ENCODE measurements at places on chromosomes 4 and X. TPM values are rescaled to one million over a fixed set of nuclear protein-coding genes. Genes with fewer than 3 reads are reported as not detected.

Gene AKAP4
- not detected for total RNA-seq

Gene F9
- total RNA-seq = not detected

DNA sequence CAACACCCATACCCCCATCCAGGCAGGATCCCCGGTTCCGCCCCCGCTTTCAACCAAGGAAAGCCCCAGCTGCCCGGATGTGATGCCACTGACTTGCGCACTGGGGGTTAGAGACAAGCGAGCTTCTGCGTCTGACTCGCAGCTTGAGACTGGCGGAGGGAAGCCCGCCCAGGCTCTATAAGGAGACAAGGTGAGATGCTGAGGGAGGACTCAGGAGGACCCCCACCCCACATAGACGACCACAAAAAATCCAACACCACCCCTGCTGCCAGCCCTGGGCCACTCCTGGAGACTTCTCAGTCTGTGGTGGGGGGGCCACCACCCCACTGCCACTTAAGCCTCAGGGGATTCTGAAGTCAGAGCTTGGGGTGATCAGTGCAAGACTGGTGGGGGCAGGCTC lies at the start of gene MAGEA4:
Gene MAGEA4 (plus strand): TSS at position 110 of the 400 bp plus-strand sequence. CDS start 10,776 bp downstream, outside the sequence.
- H3K4me3 ChIP-seq = no peak within 1 kb of the TSS
- H3K27me3 ChIP-seq = no peaks in the 10 kb centered on the region
- no peaks in the 10 kb centered on the region for H3K4me1 ChIP-seq
- DNase-seq = no peak

DNA sequence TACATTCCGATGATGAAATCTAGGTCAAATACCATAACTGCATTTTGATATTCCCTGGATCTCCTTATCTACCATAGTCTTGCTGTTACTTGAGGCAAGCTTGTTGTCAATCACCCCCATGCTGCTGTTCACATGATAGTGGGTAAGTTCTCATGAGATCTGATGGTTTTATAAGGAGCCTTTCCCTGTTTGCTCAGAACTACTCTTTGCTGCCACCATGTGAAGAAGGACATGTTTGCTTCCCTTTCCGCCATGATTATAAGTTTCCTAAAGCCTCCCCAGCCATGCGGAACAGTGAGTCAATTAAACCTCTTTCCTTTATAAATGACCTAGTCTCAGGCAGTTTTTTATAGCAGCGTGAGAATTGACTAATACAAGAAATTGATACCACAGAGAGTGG lies 432.0 kb downstream of the GLUD2 start:
- no peak for DNase-seq
- no peak overlapping the region for H3K27ac ChIP-seq
- no peak overlapping the region for H3K4me3 ChIP-seq
- no peaks in the 10 kb centered on the region for H3K27me3 ChIP-seq
- no peaks in the 10 kb centered on the region for H3K4me1 ChIP-seq

DNA sequence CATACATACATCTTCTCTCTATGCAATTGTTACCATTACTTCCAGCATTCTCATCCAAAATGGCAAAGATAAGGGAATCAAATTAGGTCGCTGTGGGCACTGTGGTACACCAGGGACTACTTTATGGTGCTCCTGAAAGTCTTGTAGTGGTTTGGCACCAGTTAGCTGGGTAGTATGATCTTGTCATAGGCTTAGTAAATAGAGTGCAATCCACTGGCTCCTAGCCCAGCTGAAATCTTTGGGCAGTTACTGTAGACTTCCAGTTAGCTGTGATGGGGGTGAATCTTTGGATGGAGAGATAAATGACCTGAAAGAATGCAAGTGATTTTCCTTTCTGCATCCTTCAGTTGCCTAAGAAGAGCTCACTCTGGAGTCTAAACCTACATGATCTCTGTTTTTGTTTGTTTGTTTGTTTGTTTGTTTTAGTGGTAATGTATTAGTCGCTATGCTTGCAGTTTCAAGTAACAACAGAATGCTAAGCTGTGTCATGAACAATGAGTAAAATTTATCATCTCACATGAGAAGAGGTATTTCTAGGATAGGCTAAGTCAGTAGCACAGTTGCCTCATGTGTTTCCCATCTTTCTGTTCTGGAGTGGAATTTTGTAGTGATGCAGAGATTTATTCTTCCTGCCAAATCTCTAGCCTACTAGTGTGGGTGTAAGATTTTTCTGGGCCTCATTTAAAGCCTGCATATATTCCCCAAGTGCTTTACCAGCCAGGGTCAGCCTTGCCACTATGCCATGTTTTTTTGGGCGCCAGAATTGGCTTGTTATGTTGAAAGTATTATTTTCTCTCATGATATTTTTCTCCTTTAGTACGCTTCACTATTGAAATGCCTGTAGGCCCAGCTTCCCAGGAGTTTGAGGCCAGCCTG lies 24.2 kb downstream of the HERC3 start:
- H3K36me3 ChIP-seq = no peaks in the 10 kb centered on the region
- no peak overlapping the region for H3K27ac ChIP-seq
- no peak overlapping the region for H3K4me3 ChIP-seq
- H3K27me3 ChIP-seq = no peaks in the 10 kb centered on the region

DNA sequence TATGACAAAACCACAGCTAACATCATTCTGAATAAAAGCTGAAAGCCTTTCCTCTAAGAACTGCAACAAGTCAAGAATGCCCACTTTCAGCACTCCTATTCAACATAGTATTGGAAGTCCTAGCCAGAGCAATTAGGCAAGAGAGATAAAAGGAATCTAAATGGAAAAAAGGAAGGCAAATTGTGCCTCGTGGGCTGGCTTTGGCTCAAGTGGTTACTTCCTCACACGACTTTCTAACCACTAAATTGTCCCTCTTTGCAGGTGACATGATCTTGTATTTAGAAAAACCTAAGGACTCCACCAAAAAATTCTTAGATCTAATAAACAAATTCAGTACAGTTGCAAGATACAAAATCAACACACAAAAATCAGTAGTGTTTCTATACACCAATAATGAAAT lies 57.2 kb downstream of the SCML2 start:
- H3K36me3 ChIP-seq = no peaks in the 10 kb centered on the region
- H3K4me1 ChIP-seq = no peaks in the 10 kb centered on the region
- no peak for DNase-seq
- H3K27me3 ChIP-seq = no peaks in the 10 kb centered on the region
- H3K4me3 ChIP-seq = no peak overlapping the region

DNA sequence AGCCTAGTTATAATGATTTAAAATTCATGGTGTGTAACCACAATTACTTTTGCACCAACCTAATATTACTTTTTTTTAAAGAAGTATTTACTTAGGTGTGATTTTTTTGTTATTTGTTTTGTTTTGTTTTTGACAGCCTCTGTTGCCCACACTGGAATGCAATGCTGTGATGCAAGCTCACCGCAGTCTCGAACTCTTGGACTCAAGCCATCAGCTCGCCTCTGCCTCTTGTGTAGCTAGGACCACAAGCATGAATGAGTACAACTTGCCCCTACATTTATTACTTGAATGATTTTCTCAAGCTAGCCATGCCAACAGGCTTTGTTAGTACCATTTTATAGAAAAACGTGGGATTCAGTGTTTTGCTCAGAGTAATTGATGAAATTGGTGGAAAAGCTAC lies 488.8 kb upstream of the CPEB2 start:
- H3K27ac ChIP-seq = no peak overlapping the region
- no peaks in the 10 kb centered on the region for H3K4me1 ChIP-seq

GRCh38 chr4:20252656-20253282 lies 1.1 kb downstream of the SLIT2 start:
- peak overlapping the region; percentile 68 for H3K27ac ChIP-seq
- peaks cover 5% of the 10 kb centered on the region for H3K27me3 ChIP-seq
- no peaks in the 10 kb centered on the region for H3K4me1 ChIP-seq
- H3K36me3 ChIP-seq = no peaks in the 10 kb centered on the region

DNA sequence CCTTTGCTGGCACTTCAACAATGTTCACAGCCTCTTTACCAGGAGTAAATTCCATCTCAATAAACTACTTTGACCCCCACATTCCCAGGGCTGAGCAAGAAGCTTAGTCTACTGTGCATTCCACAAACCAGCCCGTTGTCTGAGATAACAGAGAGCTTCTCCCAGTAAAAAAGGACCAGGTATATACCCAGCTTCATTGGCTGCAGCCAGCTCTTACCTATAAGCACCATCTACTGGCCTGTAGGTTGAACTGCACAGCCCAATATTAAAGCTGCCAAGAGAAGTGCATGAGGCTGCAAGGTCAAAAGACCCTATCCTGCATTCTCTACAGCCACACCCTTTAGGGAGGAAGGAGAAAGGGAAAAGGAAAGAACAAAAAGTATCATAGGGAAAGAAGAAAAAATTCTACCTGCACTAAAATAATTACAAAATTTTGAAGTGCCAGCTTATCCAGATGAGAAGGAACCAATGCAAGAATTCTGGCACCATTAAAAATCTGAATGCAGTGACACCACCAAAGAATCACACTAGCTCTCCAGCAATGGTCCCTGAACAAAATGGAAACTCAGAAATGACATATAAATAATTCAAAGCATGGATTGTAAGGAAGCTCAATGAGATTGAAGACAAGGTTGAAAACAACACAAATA lies 45.7 kb upstream of the INTU start:
- H3K27ac ChIP-seq = no peak overlapping the region
- no peaks in the 10 kb centered on the region for H3K4me1 ChIP-seq
- H3K36me3 ChIP-seq = no peaks in the 10 kb centered on the region
- H3K4me3 ChIP-seq = no peak overlapping the region

GRCh38 chrX:51461053-51462044 lies 35.0 kb downstream of the NUDT11 start:
- no peak overlapping the region for H3K4me3 ChIP-seq
- H3K27ac ChIP-seq = no peak overlapping the region

DNA sequence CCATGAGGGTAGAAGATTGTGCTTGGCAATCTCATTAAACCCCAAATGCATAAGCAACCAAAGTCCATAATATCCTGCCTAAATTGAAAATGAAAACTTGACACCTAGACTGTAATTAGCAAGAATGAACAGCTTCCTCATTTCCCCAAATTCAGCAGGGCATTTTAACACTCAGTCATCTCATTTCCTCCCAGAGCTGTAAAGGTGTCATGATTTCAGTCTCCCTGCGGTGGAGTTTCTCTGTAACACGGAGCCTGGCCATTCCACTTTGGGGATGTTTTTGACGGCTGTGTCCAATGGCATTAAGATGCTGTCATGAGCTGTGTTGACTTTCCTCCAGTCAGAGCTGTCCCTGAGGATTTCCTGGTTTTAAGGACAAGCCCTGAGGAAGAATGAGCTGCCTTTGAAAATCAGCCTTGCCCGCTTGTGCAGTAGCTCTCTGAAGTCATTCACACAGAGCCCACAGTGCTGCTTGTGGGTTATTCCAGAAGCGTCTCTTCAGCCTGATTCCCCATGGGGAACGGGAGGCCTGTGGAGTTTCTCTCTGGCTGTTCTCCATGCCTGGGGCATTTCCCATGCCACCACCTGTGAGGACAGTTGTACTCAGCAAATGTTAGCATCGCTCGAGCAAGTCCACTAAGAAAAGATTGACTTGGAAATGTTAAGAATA lies 187.0 kb downstream of the MID1 start:
- no peak overlapping the region for H3K4me3 ChIP-seq
- no peaks in the 10 kb centered on the region for H3K4me1 ChIP-seq
- no peaks in the 10 kb centered on the region for H3K27me3 ChIP-seq
- no peaks in the 10 kb centered on the region for H3K36me3 ChIP-seq

GRCh38 chr4:182255441-182256190 lies 12.4 kb downstream of the TENM3 start:
- H3K36me3 ChIP-seq = no peaks in the 10 kb centered on the region
- no peak overlapping the region for H3K27ac ChIP-seq
- DNase-seq = no peak
- H3K4me3 ChIP-seq = no peak overlapping the region
- H3K4me1 ChIP-seq = no peaks in the 10 kb centered on the region

GRCh38 chrX:47283015-47283771 lies 50.4 kb downstream of the USP11 start:
- H3K36me3 ChIP-seq = no peaks in the 10 kb centered on the region
- no peaks in the 10 kb centered on the region for H3K4me1 ChIP-seq
- H3K4me3 ChIP-seq = no peak overlapping the region
- H3K27me3 ChIP-seq = no peaks in the 10 kb centered on the region

Gene PPEF2
- total RNA-seq = 0.33 TPM

- no peak overlapping the region for H3K4me3 ChIP-seq
- DNase-seq = no peak
- H3K36me3 ChIP-seq = no peaks in the 10 kb centered on the region
- H3K4me1 ChIP-seq = no peaks in the 10 kb centered on the region
- no peak overlapping the region for H3K27ac ChIP-seq
Measured at GRCh38 chr4:109945056-109945455, 32.4 kb downstream of the EGF start.

Gene ATP2B3
- total RNA-seq = under 0.01 TPM

GRCh38 chr4:7433376-7434140 lies 1.2 kb downstream of the PSAPL1 start:
- no peak overlapping the region for H3K4me3 ChIP-seq
- DNase-seq = no peak
- H3K27me3 ChIP-seq = no peaks in the 10 kb centered on the region
- no peak overlapping the region for H3K27ac ChIP-seq
- no peaks in the 10 kb centered on the region for H3K4me1 ChIP-seq
- H3K36me3 ChIP-seq = no peaks in the 10 kb centered on the region

Gene CCDC149
- total RNA-seq = 16.8 TPM

Gene RNF212
- total RNA-seq = 3.1 TPM

DNA sequence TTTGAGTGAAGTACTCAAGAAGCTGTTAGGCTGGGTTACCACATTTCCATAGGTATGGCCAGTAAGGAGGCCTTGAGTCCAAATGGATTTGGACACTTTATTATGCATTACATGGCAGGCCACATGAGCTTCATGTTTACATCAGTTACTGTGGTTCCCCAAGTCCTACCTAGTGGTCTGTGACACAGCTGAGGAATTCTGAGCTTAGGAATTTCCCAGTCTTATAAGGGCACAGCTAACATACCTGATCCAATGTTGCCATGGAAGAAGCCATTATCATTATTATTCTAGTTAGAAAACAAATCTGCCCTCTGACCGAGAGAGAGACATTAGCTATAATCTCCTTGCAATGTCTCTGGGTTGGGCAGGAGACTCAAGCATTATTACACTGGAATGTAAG lies 174.4 kb upstream of the NUDT10 start:
- H3K27ac ChIP-seq = no peak overlapping the region
- DNase-seq = no peak
- H3K27me3 ChIP-seq = no peaks in the 10 kb centered on the region
- H3K4me1 ChIP-seq = no peaks in the 10 kb centered on the region

Data from sigmoid colon (tissue), 7 donors.